ENCODE measurements at places on chromosomes 16 and 17.

GRCh38 chr16:1621851-1622250, 9.7 kb downstream of the CRAMP1 start:
- DNase-seq: no peak

DNA sequence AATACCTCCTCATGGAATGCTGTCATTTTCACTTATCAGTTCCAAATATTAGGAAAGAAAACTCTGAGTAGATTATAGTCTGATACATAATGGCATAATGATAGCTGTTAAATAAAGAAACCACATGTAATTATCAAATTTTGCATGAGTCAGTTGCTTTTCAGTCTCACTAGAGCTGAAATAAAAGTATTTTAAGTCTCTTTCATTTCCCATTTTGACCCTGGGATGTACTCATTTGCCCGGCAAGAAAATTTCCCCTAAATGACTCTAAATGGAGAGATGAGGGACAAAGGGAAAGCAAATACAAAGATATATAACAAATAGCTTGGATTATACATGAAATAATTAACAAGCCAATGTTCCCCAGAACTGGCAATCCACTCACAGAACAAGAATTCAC, 47.9 kb upstream of the CPHXL start:
- DNase-seq: no peak

GRCh38 chr16:2858245-2859025, 465 bp upstream of the PRSS22 start:
- DNase-seq: no peak

GRCh38 chr17:74859459-74860228, at the start of gene GRIN2C:
GRIN2C (minus strand) TSS chr17:74859885; CDS start chr17:74855092, 4,793 bp downstream.
- no peak for DNase-seq

DNA sequence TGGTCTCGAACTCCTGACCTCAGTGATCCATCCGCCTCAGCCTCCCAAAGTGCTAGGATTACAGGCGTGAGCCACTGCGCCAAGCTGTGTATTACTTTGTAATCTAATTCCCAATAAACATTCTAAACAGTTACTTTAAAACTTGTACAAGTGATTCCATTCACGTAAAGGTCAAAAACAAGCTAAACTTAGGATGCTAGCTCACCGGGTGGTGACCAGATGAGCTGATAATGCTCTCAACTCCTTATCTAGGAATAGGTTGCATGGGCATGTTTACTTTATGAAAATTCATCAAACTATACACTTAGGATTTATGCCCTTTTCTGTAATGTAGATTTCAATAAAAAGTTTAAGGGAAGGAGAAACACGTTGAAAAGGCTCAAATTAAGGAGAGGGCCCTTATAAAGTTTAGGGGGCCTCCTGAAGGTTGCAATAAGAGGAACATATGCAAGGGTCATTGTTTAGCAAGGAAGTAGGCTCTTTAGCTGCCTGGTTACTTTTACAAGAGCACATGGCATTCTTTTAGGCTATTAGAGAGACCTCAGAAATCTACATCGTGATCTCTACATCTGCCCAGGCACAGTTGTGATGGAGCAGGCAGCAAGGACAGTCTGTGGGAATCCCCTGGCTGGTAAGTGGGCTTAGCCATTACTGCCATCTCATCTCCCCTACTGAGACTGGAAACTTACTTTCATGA, 13.3 kb downstream of the CDR2 start:
- DNase-seq: no peak

DNA sequence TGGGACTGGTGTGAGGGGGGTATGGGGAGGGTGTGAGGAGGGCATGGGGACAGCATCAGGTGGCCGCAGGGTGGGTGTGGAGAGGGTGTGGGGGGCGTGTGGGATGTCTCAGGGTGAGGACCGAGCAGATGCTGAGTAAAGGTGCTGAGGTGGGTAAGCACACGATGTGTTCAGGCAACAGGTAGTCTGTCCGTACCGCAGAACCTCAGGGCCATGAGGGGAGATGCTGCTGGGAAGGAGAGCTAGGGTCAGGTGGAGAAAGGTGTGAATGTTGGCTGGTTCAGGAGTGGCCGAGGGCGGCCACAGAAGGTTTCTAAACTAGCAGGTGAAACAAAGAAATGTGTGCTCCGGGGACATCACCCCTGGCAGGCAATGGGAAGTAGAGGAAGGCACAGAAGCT, 80.0 kb upstream of the CDH5 start:
- no peak for DNase-seq

GRCh38 chr16:9039210-9039609, 52.2 kb upstream of the HAPSTR1 start:
- peak; percentile 28 for DNase-seq

DNA sequence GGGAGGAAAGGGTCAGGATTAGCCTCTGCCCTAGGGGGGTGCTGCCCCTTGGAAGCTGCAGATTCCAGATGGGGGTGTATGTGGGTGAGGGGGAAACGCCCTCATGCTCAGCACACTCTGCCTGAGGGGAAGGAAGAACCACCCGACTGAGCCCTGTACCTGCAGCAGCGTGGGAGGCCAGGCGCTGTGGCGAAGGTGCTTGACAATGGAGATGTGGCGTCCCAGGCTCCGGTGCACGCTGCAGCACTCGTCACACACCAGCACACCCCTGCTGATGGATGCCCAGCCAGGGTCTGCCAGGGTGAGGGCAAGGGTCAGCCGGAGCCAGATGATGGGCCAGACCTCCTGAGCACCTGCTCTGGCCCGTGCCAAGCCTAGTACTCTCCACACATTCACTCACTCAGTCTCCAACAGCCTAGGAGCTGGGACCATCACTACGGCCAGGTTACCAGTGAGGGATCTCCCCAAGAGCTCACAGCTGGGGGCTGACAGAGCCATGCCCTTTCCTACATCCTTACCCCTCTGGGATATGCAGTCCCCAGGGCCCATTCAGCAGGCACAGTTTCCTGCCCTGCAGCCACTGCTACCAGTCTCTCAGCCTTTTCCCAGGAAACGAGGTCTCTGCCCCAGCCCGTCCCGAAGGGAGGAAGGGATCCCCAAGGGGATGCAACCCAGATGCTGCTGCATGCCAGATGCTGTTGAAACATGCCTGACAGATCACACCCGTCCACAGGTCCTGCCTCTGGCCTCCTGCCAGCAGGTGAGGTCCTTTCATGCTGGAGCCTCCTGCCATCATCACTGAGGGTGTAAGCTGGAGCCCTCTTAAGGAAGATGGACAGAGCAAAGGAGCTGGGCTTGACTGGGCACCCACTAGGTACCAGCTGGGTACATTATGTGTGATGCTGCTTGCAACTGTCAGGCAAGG, 5.9 kb downstream of the GIT1 start:
- DNase-seq: no peak

GRCh38 chr16:74200921-74201320, 95.7 kb upstream of the PSMD7 start:
- DNase-seq: no peak

GRCh38 chr17:16969931-16970906, 1.7 kb downstream of the TNFRSF13B start:
- no peak for DNase-seq

- DNase-seq: no peak
Measured at GRCh38 chr17:49445591-49445990, 30.9 kb upstream of the PHB1 start.

DNA sequence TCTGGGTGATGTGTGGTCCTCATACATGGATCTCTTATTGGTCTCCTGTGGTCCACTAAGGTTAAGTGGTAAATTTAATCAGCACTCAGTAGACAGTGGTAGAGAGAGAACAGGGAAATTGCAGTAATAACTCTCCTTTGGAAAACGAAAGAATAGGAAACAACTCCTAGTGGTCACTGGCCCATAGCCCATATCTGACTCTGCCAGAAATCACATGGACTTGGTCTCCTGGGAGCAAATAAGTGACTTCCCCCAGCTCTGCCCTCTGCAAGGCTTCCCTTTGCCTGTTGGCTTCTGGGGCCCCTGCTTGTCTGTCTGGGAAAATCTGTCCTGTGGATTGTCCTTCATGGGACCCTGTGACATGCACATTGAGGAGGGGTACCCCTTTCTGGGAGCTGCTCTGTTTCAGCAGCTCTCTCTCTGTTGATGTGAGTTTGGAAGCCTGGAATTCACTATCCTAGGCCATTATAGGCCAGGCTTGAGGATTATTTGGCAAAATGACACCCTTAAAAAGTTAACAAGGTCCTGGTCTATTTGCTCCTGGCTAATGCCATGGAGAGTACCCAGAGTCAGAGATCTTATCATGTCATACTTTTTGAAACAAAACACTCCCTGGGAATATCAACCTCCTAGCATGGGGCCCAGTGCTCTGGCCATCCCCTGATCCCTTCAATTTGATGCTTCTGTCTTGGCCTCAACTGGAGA, 58.0 kb upstream of the HNF1B start:
- DNase-seq: no peak

DNA sequence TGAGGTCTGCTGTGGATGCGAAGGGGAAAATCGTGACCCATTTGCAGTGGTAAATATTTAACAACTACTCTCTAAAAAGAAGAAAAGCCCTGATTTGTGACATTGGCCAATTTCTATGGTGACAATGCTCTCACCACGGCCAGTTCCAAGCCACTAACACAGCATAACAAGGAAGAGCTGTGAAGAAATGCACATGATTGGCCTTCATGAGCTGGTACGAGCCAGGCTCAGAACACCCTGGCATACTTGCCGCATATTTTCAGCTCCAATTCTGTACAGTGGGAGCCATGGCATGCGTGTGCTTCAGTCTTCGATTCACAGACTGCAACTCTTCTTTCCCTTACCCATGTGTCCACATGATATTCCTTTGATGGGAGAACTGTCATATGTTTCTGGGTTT, 363.9 kb upstream of the CDH5 start:
- no peak for DNase-seq

DNA sequence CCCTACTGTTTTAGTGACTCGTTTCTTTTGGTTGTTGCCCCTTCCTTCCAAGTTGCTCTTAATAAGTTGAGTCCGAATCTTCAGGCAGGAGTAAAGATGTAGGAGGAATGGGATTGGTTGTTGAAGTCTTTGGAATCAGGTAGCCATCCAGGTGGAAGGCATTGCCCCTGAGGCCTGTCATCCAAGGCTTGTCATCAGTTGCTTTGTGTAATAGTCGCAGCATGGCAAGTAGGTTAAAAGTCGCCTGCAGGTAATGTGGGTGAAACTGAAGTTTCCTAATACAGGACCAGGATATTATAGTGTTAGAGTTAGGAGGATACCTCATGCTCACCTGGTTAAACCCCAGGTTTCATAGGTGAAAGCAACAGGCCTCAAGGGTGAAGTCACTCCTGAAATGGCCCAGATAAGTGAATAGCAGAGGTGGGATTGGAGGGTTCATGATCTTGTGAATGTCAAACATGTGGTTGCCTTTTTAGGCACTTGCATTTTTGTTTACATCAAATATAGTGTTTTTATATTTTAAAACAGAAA, 934 bp downstream of the PCTP start:
- no peak for DNase-seq

GRCh38 chr16:50369133-50369804, 481 bp upstream of the BRD7 start:
- no peak for DNase-seq

GRCh38 chr16:80703131-80704071, 101.0 kb downstream of the CDYL2 start:
- DNase-seq: no peak

DNA sequence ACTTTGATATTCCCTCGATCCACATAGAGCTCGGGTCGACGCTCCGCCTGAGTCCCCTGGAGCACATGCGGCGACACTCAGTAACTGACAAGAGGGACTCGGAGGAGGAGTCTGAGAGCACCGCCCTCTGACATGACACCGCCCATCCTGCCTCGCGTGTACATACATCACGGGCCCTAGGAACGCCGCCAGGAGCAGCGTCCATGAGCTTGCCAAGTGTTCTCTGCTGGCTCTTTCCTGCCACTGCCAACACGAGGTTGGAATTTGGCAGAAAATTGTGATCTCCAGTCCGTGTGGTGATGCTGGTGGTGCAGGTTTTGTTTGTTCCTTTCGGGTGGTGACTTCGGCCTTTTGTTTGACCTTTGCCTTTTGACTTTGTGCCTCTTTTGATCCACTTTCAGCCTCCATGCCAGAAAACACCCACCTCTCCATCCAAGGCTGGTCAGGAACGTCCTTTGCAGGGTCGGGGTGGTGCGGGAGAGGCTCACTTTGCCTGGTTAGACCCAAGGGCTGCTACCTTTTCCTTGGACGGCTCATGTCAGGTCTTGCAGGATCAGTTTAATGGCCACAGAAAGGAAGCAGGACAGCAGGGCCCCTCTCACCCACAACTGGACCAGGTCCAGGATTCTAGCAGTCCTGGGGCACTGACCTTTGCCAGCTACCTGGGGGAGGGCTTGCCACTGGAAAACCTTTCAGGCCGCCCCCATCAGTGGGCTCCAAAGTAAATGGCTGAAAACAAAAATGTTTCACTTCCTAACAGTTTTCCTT, 27.6 kb downstream of the ELAC2 start:
- no peak for DNase-seq

DNA sequence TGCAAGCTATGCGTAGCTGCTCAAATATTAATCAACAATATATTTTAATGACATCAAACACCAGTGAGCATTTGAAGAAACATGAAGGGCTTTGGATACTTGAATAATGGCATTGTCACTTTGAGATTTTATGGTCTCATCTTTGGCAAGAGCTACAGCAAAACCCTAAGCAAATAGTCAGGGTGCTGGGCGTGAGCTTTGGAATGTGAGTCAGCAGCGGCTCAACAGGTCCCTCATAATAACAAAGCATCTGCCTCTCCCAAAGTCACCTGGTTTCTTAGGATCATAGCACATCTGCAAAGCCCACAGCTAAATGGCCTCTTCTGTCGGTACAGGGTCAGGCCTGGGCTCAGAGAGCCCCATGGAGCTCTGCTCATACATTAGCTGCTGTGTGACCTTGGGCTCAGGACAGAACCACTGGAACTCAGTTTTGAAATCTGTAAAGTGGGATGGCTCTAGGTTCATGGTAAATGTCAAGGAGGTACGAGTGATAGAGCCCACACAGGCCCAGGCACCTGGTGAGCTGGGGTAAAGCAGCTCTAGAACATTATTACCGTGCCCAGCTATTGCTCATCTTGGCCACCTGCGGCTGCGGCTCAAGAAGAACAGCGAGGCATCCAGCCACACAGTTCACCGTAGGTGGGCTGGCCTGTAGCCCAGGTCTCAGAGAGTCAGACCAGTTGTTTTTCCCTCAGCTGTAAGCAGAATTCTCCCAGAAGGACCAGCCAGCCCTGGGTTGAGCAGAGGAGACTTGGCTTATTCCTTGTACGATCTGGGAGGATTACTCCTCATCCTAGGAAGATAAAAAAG, 544.5 kb upstream of the CDH11 start:
- no peak for DNase-seq

Measured in Kasumi-1 (cell line).